ENCODE measurements at places on chromosomes 6 and 20.

GRCh38 chr6:155030148-155030720 lies 35.1 kb downstream of the TIAM2 start:
- no peak for DNase-seq

GRCh38 chr20:1934721-1935573 lies 39.7 kb downstream of the SIRPA start:
- no peak for DNase-seq

- no peak for DNase-seq
Observed at GRCh38 chr6:53565886-53566285, 21.0 kb upstream of the GCLC start.

- DNase-seq: no peak
Observed at GRCh38 chr6:20060252-20060651, 152.0 kb downstream of the MBOAT1 start.

GRCh38 chr6:154996841-154997311 lies 1.8 kb downstream of the TIAM2 start:
- DNase-seq: no peak

GRCh38 chr20:10963717-10964266 lies 290.0 kb upstream of the JAG1 start:
- DNase-seq: no peak

DNA sequence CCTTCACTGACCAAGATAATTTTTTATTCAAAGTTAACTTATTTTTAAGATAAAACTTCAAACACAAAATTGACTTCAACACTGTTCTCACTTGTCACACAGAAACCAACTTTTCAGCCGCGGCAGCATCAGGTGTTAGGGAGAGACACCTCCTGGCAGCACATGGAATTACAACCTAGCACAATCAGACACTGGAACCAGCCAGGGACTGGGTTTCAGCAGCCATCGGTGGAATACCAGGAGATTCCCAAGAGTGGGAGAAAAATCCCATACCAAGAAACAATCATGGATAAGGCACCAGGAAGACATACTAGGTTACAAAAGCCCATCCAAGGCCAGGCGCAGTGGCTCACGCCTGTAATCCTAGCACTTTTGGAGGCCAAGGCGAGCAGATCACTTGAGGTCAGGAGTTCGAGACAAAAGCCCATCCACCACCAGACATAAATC lies 70.0 kb downstream of the SNX5 start:
- DNase-seq: peak; percentile 45

GRCh38 chr6:17032988-17033634 lies 68.7 kb upstream of the STMND1 start:
- DNase-seq: no peak

DNA sequence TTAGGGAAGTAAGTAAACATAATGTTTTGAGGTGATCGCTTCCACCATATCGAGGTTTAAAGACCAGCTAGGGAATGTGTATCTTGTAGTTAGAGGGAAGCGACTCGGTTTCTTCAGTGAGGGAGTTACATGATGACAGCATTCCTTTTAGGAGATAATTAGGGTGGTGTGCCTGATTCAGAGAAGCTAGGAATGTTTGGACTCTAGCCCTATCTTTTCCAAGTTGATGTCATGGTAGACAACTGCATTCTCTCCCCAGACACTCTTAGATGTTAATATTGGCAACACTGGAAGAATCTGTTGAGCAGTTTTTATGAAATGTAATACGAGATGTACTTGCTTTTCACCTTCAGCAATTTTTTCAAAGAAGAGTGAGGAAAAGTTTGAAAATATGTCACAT lies 12.9 kb upstream of the HIVEP1 start:
- DNase-seq: no peak

DNA sequence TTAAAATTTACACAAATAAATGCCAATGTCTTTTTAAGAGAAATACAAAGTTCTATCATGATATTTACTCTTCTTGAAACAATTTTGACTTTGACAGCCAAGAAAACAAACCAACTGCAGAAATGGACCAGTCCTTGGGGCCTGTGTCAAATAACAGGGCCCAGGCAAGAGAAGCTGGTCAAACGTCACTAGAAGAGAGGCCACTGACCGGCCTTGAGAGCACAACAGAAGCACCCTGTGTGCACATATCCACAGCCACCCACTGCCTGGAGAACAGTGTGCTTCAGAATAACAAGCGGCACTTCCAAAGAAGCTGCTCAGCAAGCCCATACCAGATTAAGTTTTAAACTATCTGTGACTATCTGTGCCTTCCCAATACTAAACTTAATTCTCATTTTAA lies 14.8 kb downstream of the APMAP start:
- no peak for DNase-seq

GRCh38 chr6:166025149-166025898 lies 142.3 kb downstream of the TBXT start:
- DNase-seq: no peak

- no peak for DNase-seq
Observed at GRCh38 chr20:59733351-59733750, 129.0 kb downstream of the PHACTR3 start.

GRCh38 chr6:147170269-147170668 lies 33.9 kb upstream of the STXBP5 start:
- no peak for DNase-seq

DNA sequence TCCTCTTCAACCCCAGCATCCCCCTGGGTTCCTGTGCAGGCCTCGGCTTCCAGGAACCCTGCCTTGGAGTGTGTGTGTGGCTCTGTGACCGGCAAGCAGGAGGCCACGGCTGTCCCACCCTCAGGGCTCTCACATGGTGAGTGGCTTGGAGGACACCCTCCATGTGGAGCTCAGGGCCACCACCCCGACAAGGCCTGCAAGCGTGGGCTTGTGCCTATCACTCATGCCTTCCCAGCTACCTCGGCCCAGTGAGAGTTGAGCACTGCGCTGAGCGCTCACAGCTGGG lies 76.7 kb downstream of the DACT2 start:
- no peak for DNase-seq

DNA sequence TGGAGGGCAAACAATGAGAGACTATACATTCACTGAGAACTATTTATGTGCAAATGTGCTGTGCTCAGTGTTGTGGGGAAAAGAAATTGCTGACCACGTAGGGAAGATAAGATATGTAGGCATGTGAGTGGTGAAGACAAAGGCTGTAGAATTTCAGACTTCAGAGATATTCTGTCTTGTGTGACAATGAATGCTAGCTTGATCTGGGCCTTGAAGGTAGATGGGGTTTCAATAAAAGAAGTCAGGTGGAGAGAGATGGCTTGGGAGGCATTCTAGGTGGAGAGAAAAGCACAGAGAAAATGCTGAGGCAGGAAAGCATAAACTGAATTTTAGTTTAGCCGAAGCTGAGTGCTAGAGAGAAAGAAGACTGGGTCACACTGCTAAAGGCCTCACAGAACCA lies 56.8 kb upstream of the EEF1A1 start:
- no peak for DNase-seq

DNA sequence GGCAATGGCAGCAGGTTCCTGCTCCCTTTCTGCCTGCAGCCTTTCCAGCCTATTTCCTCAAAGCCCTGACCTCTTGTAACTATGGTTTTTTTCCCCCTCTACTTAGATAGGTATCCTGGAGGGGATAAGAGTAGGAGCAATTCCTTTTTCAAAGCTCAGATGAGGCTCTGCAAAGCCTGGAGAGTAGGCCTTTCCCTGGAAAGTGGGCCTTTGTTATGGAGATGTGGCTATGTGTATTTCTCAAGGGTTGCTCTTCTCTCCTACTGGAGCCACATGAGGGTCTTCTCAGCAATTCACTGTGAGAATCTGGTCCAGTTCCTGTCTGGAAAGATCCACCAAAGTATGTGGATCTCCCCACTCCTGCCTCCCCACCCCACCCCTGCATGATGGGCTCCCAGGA lies 96.0 kb downstream of the DTD1 start:
- no peak for DNase-seq

GRCh38 chr20:54366669-54367344 lies 108.6 kb upstream of the DOK5 start:
- no peak for DNase-seq

- no peak for DNase-seq
Observed at GRCh38 chr6:26195924-26196845, 109.0 kb downstream of the HFE start.

DNA sequence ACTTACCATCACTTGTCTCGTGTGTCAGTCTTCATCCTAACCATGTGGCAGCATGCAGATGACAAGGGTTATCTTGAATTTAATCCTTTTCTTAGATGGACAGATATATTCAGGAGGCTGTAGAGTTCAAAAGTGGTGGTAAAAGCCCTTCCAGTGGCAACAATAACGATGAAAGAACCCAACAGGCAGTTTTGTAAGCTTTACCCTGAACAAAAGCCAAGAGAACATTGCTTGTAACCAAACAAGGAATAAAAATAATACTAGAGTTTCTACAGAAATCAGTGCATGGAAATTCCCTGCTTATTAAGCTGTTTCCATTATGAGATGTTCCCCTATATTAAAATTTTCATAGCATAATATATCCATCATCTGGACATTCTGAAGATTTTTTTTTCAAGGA lies 69.7 kb downstream of the PDE7B start:
- no peak for DNase-seq

- DNase-seq: no peak
Observed at GRCh38 chr6:133474516-133474915, 233.4 kb downstream of the EYA4 start.

- no peak for DNase-seq
Observed at GRCh38 chr6:10743515-10743914, 4.1 kb upstream of the TMEM14B start.

- no peak for DNase-seq
Observed at GRCh38 chr6:87968435-87969278, 79.0 kb upstream of the SPACA1 start.

DNA sequence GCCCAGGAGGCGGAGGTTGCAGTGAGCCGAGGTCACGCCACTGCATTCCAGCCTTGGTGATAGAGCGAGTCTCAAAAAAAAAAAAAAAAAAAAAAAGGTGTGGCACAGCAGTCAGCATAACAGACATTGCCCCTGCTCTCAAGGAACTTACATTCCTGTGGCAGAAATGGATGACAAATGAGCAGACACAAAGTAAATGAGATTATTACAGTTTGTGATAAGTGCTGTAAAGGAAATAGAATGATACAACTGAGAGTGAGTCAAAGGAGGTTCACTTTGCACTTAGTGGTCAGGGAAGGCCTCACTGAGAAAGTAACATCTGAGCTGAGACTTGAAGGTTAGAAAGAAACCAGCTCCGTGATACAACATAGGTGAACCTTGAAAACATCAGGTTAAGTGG lies 36.4 kb downstream of the CEP250 start:
- DNase-seq: no peak

GRCh38 chr6:72218125-72218524 lies 331.8 kb downstream of the RIMS1 start:
- DNase-seq: no peak

- no peak for DNase-seq
Observed at GRCh38 chr20:44089987-44090674, 96.9 kb downstream of the JPH2 start.

- DNase-seq: no peak
Observed at GRCh38 chr6:67646550-67646949, 988.5 kb upstream of the ADGRB3 start.

DNA sequence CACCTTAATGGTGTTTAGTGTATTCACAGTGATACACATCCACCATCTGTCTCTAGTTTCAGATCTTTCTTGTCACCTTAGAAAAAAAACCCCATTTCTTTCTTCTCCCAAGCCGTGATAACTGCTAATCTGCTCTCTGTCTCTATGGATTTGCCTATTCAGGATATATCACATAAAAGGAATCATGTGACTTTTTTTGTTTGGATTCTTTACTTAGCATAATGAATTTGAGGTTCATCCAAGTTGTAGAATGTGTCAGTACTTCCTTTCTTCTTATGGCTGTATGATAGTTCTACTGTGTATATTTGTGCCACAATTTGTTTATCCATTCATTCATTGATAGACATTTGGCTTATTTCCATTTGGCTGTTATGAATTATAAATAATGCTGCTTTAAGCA lies 57.1 kb downstream of the ITCH start:
- DNase-seq: no peak

DNA sequence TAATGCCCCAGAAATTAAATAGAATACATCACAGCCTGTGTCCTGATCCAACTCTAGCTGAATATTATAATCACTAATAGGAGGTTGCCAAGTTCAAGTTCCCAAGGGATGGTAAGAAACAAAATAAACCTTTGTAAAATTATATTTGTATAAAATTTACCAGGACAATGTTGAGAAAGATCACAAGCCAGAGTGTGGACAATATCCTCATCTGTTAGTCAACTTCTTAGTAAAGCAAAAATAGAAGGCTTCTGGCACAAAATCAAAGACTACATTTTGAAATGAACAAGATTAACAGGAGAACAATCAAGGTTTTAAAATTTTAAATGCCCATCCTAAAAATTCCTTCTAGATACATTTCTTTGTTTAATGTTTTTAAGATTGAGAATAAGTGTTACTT lies 290.4 kb upstream of the HSF2 start:
- no peak for DNase-seq

GRCh38 chr6:11033825-11034224 lies 10.3 kb downstream of the ELOVL2 start:
- no peak for DNase-seq

DNA sequence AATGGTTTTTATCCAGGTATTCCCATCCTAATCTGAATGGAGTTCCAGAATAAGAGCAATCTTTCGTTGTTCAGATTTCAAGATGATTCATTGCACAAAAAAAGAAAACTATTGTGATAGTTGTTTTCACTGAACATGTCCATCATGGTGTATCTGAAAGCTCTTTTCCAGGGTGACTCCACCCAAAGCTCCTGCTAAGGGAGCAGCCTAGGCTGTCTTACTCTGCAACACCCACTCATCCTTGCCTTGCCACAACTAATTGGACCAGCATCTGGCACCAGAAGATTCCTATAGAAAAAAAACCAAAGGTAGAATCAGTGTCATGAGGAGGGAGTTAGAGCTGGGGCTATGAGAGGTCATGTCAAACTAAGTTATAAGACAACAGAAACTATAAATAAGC lies 7.9 kb upstream of the SYNCRIP start:
- no peak for DNase-seq

DNA sequence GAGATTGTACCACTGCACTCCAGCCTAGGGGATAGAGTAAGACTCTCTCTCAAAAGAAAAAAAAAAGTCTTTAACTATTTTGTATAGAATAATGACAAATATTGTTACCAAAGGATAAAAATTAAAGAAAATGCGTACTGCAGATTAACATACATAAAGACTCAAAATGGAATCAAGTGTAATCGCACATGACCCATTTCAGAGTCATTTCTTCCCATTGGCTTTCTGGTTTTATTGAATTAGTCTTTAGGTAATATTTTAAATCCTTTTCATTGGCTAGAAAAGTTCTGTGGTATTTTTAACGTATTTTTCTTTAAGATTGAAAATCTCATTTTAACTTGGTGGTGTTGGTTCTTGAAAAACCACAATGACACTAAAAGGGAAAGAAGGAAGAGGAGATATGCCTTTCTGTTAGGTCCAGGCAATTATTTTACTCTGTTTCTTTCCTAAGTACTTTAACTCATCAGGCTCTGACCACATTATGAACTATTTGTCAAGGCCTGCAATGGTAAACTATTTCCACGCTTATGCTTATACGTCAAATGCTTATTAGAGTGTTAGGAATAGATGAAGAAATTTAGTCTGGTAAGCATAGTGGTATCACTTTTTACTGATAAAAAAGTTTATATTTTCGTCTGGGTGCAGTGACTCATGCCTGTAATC lies 52.3 kb downstream of the PLEKHG1 start:
- no peak for DNase-seq

GRCh38 chr6:16179970-16180431 lies 51.1 kb downstream of the MYLIP start:
- no peak for DNase-seq

- DNase-seq: no peak
Observed at GRCh38 chr6:108247965-108248536, 12.8 kb downstream of the SNX3 start.

GRCh38 chr20:48682529-48683363 lies 145.1 kb downstream of the PREX1 start:
- DNase-seq: no peak
